ENCODE measurements at places on chromosomes 16 and 17.

DNA sequence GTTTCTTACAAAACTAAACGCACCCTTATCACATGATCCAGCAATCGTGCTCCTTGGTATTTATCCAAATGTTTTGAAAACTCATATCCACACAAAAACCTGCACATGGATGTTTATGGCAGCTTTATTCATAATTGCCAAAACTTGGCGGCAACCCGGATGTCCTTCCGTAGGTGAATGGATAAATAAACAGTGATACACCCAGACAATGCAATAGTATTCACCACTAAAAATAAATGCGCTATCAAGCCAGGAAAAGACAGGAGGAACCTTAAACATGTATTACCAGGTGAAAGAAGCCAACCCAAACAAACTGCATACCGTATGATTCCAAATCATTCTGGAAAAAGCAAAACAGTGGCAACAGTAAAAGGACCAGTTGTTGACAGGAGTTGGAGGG, 10.0 kb downstream of the SPATA32 start:
- DNase-seq, result no peak

DNA sequence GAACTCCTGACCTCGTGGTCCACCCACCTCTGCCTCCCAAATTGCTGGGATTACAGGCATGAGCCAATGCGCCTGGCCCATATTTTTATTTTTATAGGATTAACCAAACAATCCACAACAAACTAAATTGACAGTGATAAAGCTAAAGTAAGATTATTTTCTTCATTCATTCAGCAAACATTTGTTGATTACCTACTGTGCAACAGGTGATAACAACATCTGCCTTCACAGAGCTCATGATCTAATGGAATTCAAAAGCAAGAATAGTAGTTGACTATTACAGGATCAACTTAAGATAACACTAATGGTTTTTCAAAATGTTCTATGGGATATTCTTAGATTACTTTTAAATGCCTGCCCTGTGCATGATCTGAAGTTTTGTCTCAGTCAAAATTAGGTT, 37.8 kb downstream of the NQO1 start:
- no peak for DNase-seq

DNA sequence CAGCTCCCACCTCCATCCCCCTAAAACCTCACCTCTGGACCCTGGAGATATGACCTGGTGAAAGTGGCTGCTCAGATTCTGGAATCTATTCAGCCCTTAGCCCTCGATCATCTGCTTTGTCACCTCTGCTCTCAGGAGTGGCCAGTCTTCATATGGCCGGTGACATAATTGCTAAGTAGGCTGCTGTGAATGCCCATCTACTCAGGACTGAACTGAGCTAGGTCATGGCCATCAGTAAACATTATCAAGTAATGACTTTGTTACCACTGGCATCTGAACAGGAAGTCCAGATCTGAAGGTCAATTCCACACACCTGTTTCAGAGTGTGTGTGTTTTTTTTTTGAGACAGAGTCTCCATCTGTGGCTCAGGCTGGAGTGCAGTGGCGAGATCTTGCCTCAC, 78.6 kb downstream of the CDK5R1 start:
- no peak for DNase-seq

DNA sequence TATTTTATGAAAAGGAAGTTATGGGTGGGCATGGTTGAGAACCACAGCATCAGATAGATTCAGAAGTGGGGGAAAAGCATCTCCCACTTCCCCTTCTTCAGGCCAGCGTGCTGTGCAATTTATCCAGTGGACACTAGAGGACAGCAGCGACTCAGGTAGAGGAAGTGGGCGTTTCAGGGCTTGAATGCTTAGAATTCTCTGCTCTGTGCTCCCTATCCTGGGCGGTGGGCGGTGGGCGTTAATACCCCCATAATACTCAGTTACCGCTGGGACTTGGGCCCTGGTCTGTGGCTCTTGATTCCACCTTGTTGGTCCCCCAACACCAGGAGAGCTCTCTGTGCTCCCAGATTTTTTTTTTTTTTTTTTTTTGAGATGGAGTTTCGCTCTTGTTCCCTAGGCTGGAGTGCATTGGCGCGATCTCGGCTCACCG, 3.7 kb upstream of the LYZL6 start:
- DNase-seq, result peak; percentile 72

DNA sequence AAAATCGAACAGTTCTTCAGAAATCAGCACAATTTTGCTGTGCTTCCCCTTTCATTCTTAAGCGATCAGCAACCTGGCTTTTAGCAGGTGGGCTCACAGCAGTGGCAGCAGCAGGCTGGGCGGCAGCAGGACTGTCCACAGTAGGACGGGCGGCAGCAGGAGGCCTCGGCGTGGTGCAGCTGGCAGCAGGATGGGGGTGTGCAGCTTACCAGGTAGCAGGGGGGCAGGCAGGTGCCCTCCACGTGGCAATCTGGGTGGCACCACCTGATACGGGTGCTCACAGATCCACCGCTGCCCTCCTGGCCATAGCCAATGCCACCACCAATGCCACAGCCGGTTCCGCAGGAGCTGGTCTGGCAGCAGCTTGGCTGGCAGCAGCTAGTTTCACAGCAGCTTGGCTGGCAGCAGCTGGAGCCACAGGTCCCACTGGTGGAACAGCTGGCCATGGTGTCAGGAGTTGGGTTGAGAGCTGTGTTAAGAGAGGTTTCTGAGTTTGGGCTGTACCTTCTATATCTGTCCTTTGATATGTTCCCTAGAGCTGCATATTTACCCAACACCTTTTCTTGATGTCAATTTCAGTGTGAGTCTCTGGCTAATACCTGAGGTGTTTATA, at the start of gene KRTAP1-4:
TSS of gene KRTAP1-4 (minus strand) at position 563 of the 613 bp plus-strand sequence. CDS start at position 446, 117 bp downstream.
- no peak for DNase-seq

DNA sequence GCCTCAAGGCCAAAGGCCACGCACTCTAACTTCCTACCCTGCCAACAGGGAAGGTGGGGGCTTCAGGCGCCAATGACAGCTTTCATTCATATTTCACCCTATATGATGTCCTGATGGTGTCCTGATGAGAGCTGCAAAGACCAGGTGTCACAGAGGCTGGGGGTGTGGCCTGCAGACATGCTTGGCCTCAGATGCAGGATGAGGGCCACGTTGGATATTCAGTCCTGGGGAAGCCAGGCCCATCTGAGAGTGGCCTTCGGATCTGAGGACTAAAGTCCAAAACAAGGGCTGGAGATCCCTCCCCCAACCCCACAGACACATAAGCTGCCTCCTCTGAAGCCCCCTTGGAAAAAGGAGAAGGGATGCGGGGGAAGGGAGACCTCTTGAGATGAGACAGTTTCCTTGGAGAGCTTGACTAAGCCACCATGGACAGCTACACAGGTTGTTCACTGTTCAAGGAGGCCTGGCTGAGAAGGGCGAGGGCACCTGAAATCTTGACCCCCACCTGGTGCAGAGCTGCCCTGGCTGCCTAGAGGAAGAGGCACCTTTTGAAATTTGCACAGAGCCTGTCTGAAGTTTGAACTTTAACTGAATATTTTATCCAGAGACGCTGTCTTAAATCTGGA, 24.3 kb upstream of the GSG1L start:
- no peak for DNase-seq

GRCh38 chr16:19415461-19415860, 2.2 kb upstream of the TMC5 start:
- no peak for DNase-seq

DNA sequence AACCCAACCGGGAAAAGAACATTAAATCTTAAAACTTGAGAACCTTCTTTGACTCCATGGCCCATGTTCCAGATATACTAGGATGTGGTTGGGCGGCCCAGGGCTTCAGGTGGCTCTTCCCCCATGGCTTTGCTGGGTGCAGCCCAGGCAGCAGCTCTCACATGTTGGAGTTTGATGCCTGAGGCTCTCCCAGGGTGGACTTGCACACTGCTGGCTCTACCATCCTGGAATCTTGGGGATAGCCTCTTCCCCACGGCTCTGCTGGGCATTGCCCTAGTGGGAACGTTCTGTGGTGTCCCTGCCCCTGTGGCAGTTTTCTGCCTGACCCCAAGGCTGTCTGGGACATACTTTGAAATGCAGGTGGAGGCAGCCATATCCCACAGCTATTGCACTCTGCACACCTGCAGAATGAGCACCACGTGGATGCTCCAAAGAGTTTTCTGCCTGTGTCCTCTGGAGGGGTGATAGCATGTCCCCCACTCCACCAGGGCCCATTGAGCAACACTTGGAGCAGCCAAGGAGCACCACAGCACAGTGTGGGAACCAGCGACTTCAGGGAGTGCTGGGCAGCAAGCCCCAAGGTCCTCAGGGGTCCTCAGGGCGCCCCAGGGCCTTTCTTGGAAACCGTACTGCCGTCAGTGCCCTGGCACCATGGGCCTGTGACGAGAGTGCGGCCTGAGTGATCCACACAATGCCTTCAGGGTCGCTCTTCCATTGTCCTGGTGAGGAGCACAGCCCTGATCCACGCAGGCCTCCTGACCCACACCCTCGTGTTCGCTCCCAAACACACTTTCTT, 70.8 kb downstream of the GOSR1 start:
- DNase-seq, result no peak

- DNase-seq, result no peak
Observed at GRCh38 chr16:59373632-59374031, 639.5 kb upstream of the GOT2 start.

GRCh38 chr17:2795441-2796163, 636 bp upstream of the RAP1GAP2 start:
- no peak for DNase-seq

- no peak for DNase-seq
Observed at GRCh38 chr17:58528443-58528842, 14.0 kb upstream of the MTMR4 start.

DNA sequence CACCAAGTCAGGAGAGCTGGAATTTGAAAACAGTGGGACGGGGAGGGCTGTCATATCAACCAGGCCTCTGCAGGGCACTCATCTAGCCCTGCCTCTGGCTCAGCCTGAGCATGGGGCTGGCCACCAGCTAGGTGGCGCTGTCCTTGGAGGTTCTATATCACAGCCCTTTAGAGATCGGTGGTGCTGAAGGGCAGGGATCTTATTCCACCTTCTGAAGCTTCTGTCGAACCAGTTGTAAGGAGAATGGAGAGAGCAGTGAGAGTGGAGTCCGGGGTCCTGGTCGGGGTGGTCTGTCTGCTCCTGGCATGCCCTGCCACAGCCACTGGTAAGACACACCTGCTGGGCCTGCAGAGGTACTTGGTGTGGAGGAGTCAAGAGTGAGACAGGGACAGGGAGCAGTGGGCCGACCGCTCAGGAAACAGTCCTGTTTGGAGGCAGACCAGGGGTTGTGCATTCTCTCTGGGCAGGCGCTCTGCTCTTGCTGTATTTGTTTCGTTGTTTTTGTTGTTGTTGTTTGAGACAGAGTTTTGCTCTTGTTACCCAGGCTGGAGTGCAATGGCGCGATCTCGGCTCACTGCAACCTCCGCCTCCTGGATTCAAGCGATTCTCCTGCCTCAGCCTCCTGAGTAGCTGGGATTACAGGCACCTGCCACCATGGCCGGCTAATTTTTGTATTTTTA, at the start of gene CES3:
TSS of gene CES3 (plus strand) at position 202 of the 680 bp plus-strand sequence. CDS start at position 244, 42 bp downstream.
- peak; percentile 53 for DNase-seq

DNA sequence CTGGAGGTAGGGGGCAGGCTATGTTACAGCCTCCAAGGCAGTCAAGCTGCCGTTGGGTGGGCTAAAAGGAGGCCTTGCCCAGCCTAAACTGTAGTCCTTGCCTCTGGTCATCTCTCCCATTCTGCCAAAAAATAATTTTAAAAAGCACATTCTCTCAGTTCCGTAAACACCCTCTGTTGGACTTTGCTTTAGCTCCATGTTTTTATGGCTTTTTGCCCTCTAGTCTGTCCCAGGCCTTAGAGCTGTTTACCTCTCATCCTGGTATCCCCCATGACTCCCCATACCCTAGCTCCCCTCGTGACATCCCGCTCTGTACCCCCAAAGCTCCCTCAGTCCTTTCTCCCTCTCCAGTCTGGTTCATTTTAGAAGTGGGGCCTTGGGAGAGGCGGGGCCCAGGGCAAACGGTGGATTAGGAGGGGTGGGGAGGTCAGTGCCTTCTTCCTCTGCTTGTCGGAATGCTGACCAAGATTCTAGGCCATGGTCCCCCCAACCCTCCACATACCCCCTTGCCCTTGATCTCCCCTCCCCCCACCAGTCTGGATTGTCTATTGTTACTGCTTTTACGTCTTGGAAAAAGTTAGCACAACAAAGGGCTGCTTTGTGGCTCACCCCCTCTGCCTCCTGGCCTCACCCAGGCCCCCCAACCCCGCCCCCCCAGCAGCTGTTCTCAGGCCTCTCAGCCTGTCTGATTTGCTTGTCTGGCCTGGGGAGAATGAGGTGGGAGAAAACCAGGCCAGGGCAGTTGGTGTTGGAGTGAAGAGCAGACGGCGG, 18.4 kb downstream of the GJD3 start:
- DNase-seq, result no peak

DNA sequence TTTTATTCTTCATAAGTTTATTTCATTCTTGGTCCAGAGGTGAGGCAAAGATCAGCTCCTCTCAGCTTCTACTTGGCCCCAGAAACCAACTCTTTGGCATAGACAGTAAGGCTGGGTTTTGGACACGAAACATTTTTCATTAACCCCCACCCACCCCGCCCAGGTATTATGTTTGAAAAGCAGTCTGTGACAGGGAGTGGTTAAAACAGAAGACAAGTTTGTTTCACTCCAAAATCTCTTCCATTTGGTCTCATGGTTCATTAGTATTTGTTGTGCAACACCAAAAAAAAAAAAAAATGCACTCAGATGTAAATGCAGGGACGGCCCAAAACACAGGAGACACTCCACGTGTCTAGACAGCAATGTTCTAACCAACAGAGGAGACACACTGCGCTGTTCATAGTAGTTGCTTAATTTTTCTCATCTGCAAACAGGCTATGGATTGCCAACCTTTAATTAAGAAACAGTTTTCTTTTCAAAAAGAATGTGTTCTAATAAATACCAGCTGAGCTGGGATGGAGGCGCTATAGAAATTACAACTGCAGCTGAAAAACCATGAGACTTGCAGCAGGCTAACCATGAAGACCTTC, 39.8 kb upstream of the MMP2 start:
- DNase-seq, result no peak

- DNase-seq, result no peak
Observed at GRCh38 chr16:85338638-85338982, 226.3 kb upstream of the CIBAR2 start.

DNA sequence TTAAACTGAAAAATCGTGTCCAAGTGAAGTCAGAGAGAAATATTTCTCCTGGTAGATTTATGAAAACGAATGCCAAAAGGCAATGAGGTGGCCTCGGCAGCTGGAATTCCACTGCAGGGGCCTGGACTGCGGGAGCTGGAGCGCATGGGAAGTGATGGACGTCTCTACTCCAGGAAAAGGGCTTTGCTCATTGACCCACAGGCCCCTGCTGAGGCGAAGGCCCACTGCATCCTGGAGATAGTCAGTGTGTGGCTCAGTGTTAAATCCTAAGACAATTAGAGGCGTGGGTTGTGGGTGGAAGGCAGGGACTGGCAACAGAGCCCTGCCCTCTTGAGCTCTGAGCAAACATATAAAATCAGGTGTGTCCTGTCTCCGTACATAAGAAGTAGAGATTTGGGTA, 191.4 kb downstream of the SLC39A11 start:
- DNase-seq, result no peak

- peak; percentile 42 for DNase-seq
Observed at GRCh38 chr17:60167065-60167741, 17.4 kb downstream of the CA4 start.

- no peak for DNase-seq
Observed at GRCh38 chr16:50681021-50681885, at the start of gene SNX20. Gene SNX20, minus strand, starts transcription at chr16:50681312. Its CDS starts 3,786 bp downstream, at chr16:50677526.

Measured in A172 (cell line).